Astrocyte (in vitro differentiated cells and primary cell): ENCODE measurements at places on chromosomes 6 and 20.

DNA sequence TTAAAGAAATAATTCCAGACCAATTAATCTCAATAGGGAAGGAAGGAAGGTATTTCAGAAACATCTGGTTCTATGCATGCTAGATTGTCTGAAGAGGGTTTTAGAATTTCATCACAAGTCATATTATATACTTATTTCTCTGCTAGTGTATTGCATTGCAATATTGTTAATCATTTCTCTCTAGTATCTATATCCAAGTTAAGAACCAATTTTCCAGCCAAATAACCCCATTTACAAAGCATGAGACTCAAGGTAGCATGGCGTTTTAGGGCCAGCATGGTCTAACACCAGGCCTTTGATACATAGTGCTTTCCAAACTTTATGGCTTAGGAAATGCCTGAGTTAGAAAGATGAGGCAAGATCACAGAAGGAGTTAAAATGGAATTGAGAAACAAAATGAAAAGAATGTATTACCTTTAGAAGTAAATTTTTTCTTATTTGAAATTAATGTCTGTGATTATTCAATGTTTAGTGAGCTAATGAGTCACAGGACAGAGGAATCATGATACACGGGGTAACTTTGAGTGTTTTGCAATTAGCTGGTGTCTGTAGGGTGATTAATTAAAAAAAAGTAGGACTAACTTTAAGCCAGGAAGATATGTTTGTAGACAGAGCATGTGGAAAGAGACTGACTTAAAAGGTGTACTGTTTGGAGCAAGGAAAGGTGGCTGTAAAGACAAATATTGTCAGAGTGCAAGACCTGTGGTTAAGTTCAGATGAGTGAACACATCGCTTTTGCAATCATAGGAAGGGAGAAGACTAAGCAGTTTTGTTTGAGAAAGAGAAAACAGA, 1006.2 kb upstream of the CITED2 start:
- peak; percentile 39 for DNase-seq

DNA sequence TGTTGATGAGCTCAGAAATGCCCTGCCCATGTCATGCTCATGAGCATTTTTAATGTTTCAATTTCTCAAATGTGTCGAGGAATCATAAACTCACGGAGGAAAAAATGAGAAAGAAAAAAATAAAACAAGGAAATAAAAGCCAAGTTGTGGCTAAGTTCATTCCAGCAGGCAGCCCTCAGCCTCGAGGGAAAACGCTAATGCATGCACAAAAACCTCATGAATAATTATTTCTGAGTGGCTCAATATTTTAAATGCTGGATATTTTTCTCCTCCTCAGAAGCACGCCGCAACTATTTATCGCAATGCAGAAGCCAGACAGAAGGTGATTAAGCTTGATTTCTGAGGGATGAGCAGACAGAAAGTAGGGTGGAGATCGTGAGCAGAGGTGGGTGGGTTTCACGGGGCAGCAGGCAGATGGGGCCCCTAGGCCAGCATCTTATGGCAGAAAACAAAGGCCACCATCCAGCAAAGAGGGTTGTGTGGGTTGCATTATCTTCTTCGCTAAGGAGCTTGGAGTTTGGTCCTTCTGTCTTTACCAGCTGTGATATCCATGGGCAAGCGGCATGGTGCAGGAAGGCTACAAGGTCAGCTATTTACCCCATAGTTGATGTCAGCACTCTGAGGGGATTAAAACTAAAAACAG, 151.5 kb upstream of the LRFN2 start:
- DNase-seq: no peak

GRCh38 chr6:152232501-152233151, 404.5 kb downstream of the SYNE1 start:
- peak; percentile 70 for DNase-seq

DNA sequence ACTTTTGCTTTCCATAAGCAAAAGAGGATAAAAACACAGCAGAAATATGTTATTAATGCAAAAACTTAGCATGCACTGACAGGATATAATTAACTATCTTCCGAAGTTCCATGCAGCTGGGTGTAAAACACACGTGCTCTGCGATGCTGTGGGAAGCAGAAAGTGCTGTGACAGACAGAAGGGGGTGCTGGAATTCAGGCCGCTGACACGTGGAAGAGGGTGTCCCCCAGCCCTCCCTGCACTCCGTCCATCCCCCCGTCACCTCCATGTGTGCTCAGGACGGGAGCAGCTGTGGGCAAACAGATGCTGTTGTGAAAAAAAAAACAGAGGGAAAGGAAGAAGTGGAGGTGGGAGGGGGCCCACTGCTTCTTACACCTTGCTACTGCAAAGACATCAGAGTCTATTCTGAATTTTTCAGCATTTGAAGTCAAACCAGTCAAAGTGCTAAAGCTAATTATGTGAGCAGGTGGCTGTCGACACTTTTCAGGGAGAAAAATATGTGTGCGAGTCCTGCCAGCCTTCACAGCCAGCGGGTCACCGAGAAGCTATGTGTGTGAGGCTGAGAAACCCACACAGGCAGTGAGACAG, 175.9 kb upstream of the AFDN start:
- no peak for DNase-seq

DNA sequence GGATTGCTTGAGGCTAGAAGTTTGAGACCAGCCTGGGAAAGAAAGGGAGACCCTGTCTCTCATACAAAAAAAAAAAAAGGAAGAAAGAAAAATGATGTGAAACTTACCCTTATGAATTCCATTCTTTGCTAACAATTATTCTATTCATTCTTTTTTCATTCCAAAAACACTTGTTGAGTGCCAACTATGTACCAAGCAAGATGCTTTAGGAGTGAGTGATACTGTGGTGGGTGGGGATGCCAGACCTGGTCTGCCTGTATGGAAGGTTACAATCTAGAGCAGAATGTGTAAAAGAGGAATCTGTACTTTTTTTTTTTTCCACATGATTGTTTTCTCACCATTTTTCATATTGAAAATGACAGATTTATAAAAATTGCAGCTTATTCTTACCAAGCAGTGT, 73.8 kb upstream of the TULP1 start:
- DNase-seq: peak; percentile 65
